ENCODE measurements at places on chromosomes 1 and 21. TPM values are rescaled to one million over a fixed set of nuclear protein-coding genes. Genes with fewer than 3 reads are reported as not detected.

Gene GUCA2A
- not detected for total RNA-seq

Gene PPIAL4G
- 0.24 TPM for total RNA-seq

Gene KIF14
- 2.2 TPM for total RNA-seq

Gene DDR2
- total RNA-seq: 47.6 TPM

Gene TNFSF18
- total RNA-seq: 0.13 TPM

Gene CHI3L2
- 8.0 TPM for total RNA-seq

Gene KRTAP15-1
- not detected for total RNA-seq
